ENCODE measurements at places on chromosomes 6 and 20. TPM values are rescaled to one million over a fixed set of nuclear protein-coding genes. Genes with fewer than 3 reads are reported as not detected.

The HAO1 gene
- not detected for total RNA-seq

The RUNX2 gene
- total RNA-seq: 13.1 TPM

The FAM83C gene
- not detected for total RNA-seq

The ARMC2 gene
- 1.7 TPM for total RNA-seq

The RSPO3 gene
- 0.35 TPM for total RNA-seq

The RNF217 gene
- 6.9 TPM for total RNA-seq

The HRH3 gene
- not detected for total RNA-seq

The LY6G6F gene
- not detected for total RNA-seq

The ZNF334 gene
- 2.2 TPM for total RNA-seq

The RRAGD gene
- total RNA-seq: 10.8 TPM

The DNMT3B gene
- 14.2 TPM for total RNA-seq

The TMEM244 gene
- total RNA-seq: not detected

The CDKAL1 gene
- total RNA-seq: 18.2 TPM

The PNPLA1 gene
- not detected for total RNA-seq

The SH3BGRL2 gene
- total RNA-seq: 13.9 TPM

The NKAIN2 gene
- under 0.01 TPM for total RNA-seq

The NRSN1 gene
- not detected for total RNA-seq

The CCDC170 gene
- 0.06 TPM for total RNA-seq

The SNX21 gene
- total RNA-seq: 29.0 TPM

The SAMD3 gene
- not detected for total RNA-seq

The SGK2 gene
- total RNA-seq: 5.9 TPM

The CLIC5 gene
- 0.58 TPM for total RNA-seq

The PTCRA gene
- total RNA-seq: not detected

The SIRPA gene
- total RNA-seq: 50.6 TPM

The GPX5 gene
- total RNA-seq: not detected
